SK-MEL-5 (cell line): ENCODE measurements at places on chromosomes 4 and X.
A peak's percentile ranks its signal among the peaks of the same experiment; 100 is the strongest.

GRCh38 chr4:99156992-99157391 is 12.9 kb upstream of the ADH4 start:
- DNase-seq, result peak; percentile 5

GRCh38 chr4:156190615-156191014 is 236.9 kb upstream of the CTSO start:
- no peak for DNase-seq

- DNase-seq, result no peak
Observed at GRCh38 chr4:98542011-98542410, 116.4 kb downstream of the TSPAN5 start.

DNA sequence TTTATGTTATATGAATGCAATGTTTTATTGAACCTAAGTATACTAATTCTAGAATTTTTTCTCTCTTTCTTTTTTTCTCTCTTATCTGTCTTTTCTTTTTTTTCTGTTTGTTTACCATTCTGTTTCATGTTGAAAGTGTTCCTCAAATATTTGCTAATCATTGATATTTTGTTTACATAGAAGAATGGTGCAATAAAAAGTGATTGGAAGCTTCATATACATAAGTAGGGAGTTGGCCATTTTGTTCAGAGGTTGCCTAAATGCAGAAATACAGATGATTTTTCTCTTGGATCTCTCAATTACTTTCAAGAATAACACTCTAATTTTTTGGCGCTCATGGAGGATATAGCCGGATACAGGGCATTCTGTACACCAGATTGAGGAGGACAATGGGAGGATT is 5.7 kb upstream of the SERTM2 start:
- no peak for DNase-seq

GRCh38 chr4:158704274-158704673 is 18.9 kb downstream of the PPID start:
- no peak for DNase-seq

DNA sequence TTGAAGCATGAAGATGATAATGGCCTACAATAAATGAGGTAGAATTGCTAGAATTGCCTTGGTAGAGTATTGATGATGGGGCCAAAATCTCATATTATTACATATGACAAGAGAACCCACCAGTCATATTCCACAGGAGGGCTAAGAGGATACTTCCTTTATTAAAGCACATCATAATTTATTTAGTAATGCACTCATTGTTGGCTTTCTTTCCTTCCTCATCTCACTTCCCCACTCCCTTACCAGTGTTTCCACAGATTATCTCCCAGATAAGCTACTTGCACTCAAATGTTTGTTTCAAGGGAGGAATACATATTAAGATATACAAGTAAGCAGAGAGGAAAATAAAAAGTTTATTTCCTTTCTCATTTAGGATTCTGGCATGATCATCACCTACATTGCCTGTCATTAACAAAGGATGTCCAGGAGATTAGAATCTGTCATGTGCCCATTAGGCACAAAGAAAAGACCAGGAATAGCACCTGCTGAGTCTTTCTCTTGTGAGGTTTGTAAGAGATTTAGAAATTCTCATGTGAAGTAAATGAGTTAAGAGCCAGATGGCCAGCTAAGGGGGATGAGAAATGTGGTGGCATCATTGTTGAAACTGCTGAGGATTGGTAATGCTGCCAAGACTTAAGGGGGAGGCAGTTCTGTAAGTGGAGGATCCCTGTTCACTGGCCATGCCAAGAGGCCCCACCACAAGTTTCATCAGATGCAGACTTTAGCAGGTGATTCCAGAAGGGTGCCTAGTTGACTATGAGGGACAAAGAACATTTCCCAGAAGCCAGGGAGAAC is 52.4 kb upstream of the PRDM8 start:
- no peak for DNase-seq

DNA sequence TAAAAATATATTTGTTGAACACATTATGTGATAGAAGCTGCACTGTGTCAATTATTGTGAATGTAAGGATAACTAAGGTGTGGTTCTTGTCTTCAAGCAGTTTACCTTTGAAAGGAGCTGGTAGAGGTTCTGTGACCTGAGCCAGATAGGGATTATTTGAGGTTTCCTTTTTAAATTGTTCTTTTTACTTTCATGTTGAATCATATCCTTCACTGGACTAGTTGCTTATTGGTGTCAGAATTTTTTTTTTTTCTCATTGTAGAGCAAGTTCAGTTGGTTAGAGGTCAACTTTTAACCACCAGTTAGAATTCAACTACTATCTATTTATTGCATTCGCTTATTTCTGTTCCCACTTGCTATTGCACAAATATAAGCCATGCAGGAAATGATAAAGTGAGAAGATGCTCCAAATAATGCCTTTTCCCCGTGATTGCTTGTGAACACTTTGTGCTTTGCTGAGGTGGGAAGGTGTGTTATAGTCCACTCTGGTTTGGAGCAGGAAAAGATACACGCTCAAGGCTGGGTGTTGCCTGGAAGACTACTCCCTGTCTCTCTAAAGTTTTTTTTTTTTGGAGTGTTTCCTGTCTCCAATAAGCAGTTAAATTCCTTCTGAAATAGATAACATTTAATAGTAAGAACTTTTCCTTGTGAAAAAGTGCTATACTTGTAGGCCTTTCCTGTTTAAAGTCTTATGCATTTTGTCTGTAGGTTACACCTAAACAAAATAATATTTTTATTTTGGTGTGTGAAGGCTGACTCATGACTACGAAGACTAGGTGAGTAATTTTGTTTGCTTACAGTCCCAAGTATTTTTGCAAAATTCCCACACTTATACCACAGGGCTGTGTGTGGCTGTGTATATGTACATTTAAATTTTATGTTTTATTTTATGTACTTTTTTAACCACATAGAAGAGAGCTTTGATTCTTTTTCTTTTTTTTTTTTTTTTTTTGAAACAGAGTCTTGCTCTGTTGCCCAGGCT is 83.8 kb upstream of the LCORL start:
- DNase-seq, result no peak

DNA sequence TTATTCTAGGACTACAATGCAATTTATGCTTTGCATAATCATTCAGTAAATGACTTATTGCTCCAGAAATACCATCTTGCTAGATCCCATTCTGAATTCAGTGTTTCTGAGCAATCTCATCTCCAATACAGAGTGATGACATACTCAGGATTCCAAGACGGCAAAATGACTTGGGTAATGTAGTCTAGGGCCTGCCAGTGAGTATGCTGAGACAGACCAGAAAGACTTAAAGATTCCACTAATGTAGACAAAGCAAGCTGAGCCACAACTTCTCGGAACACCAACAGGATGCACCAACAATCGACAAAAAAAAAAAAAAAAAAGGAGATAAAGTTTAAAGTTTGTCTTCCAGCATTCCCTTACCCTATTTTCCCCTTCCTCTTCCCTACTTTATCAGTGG is 919 bp upstream of the SEC24B start:
- DNase-seq, result peak; percentile 6

- DNase-seq, result no peak
Observed at GRCh38 chrX:13064599-13065143, 20.3 kb upstream of the FAM9C start.

- no peak for DNase-seq
Observed at GRCh38 chrX:72659723-72660122, 54.4 kb downstream of the PHKA1 start.

DNA sequence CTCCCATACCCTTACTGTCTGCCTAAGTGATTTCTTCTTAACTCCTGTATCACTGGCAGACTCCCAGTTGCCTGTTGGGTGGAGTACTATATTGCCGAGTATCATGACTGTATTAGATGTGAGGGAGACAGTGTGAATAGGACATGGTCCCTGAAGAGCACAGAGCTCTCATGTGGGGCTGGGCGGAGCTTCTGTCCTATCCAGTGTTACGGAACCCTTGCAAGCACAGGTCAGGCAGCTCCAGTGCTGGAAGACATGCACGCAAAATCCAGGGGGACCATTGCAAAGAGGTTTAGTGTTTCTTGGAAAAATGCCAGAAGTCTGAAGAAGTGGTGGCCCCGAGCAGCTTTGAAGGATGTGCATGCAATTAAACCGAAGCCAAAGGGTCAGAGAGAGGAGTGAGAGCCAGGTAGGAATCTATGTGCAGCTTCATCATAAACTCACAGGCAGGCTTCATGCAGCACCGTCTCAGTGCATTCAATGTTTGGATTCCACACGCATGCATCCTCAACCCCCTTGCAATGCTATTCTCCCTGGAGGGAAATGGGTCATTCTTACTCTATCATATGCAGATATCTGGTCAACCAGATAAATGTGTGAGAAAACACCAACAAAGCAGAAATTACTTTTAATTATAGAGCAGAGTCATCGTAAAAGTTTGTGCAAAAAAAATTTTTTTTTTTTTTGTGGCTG is 49.7 kb upstream of the DHRSX start:
- DNase-seq, result no peak

- no peak for DNase-seq
Observed at GRCh38 chr4:786861-787300, 39.0 kb downstream of the CPLX1 start.

GRCh38 chr4:119025916-119026661 is 109.5 kb upstream of the MYOZ2 start:
- peak; percentile 15 for DNase-seq

GRCh38 chrX:103215425-103215991 is 600 bp downstream of the BEX4 start:
- DNase-seq, result peak; percentile 52

GRCh38 chr4:15162465-15163283 is 160.4 kb downstream of the CPEB2 start:
- peak; percentile 63 for DNase-seq

DNA sequence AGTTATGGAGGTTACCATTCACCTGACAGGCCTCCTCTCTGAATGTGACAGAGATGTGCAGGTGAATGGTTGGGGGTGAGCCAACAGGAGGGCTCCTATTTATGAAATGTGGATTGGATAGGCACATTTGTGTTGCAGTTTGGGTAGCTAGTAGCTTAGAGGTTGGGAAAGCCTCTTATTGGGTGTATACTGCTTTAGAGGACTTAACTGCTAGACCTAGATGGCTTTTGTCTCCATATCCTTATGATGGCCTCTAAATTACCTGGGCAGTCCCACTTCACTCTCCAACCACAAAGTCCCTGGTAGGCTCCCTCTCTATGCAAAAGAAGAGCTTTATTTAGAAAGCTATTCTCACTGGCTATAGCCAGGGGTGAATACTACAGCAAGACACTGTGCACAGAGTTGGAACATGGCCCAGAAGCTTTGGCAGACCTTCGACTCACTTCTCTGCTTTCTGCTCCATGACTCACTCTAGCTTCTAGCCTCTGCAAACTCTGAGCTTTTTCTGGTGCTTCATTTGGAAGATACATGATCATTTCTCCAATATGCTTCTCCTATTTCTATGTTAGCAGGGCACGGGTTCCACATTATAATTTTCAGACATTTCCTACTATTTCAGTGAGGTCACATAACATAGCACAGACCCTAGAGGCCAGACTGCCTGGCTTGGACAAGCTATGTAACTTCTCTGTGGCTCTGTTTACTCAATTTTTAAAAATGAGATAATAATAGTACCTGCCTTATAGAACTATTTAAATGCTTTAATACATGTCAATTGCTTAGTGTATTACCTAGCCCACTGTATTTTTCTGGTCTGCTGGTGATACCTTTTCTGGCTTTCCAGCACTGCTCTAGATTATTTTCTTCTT is 6.0 kb upstream of the VGLL1 start:
- DNase-seq, result no peak

GRCh38 chr4:118839221-118839927 is 3.4 kb upstream of the SEC24D start:
- no peak for DNase-seq

DNA sequence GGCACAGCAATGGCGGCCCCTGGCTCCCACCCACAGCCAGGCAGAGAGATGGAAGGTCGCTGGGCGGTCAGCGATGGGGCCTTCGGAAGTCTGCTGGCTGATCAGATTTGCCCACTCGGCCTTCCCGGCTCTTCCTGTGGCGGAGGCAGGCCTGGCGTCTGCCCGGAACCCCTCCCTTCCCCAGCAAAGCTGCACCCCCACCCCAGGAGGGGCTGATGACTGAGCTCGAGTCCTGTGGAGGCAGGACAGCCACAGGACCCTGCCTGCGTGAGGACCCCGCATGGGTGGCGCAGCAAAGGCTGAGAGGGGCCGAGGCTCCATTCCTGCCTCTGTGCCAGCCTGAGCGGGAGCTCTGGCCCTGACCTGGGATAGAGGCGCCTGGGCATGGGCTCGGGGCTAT is 34.8 kb downstream of the TACC3 start:
- no peak for DNase-seq

- DNase-seq, result no peak
Observed at GRCh38 chrX:21638311-21638710, 19.8 kb downstream of the KLHL34 start.

DNA sequence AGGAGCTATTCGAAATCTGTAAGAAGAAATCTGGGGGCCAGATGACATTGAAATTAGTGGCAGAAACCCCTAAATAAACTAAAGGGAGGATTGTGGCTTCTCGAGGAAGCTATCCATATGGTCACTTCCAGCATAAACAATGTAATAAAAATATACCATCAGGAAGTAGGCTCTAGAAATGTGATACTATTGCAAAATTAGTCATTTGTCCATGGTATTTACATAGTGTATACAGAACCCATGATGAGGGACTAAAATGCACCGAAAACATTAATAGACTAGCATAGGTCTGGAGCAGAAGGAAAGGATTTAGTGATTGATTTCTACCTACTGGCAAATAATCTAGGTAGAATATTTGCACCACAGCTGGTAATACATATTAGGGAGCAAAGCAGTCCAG is 1344.0 kb downstream of the FSTL5 start:
- DNase-seq, result no peak

GRCh38 chr4:158202481-158202880 is 7.8 kb upstream of the TMEM144 start:
- no peak for DNase-seq

- DNase-seq, result no peak
Observed at GRCh38 chr4:37693030-37693429, 6.9 kb upstream of the RELL1 start.

GRCh38 chrX:3541336-3541735 is 172.1 kb downstream of the PRKX start:
- no peak for DNase-seq

DNA sequence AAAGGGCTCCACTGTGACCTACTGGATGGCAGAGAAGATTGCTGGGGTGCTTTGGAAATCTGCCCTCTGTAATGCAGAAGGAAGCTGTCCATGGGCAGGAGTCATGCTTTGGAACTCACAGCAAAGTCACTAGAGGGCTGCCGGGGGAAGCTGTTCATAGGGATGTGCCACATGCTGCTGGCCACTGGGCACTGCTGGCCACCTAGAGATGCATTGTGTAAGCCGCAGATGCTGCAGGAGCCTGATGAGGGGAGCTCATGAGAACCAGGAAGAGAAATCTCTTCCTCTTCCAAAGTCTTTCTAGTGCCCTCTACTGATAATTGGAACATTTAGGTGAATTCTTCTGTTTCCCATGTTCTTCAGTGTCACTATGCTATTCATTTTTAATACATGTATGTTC is 31.2 kb upstream of the UXT start:
- DNase-seq, result peak; percentile 36

GRCh38 chrX:48782795-48783194 is 3.6 kb upstream of the GATA1 start:
- no peak for DNase-seq

GRCh38 chr4:189767941-189768340 is 172.7 kb upstream of the FRG1 start:
- DNase-seq, result no peak
